ENCODE measurements at places on chromosomes 12 and 14. TPM values are rescaled to one million over a fixed set of nuclear protein-coding genes. Genes with fewer than 3 reads are reported as not detected.

NANOG gene
- 0.32 TPM for total RNA-seq

- peaks cover 2% of the 10 kb centered on the region for H3K4me1 ChIP-seq
- no peaks in the 10 kb centered on the region for H3K27me3 ChIP-seq
- H3K27ac ChIP-seq: no peak overlapping the region
- DNase-seq: no peak
- H3K36me3 ChIP-seq: no peaks in the 10 kb centered on the region
- H3K4me3 ChIP-seq: no peak overlapping the region
Measured at GRCh38 chr14:52802597-52802996, 11.2 kb upstream of the GNPNAT1 start.

DNA sequence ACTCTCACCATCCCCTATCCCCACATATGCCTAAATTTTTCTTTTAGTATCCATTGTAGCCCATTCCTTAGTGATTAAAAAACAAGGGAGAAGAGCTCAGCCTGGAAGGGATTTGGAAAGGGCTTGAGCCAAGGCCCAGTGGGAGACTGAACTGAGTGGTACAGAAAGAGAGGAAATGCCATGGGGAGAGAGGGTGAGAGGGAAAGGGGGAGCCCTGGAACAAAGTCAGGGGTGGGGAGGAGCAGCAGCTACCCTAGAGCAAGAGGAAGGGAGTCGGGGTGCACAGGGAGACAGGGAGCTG is 2.6 kb upstream of the ATN1 start:
- no peaks in the 10 kb centered on the region for H3K36me3 ChIP-seq
- DNase-seq: no peak
- H3K27me3 ChIP-seq: no peaks in the 10 kb centered on the region

DNA sequence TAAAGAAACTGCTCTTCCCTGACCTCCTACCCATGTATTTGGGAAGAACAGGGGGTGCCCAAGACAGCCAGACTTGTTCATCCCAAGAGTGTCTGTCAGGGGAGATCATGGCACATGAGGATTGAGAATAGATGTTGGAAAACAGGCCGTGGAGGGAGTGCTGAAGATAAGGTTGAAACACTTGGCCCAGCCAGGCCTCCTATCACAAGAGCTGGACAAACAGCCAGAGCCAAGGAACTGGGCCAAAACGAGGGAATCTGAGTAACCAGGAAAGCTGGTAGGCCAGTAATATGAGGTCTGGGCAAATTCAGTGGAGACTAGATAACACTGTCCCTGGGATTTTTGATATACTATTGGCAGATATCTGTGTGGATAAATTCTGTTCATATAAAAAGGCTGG is 161.7 kb downstream of the TMX1 start:
- no peaks in the 10 kb centered on the region for H3K36me3 ChIP-seq
- no peak overlapping the region for H3K27ac ChIP-seq
- no peaks in the 10 kb centered on the region for H3K27me3 ChIP-seq
- no peak overlapping the region for H3K4me3 ChIP-seq
- DNase-seq: peak; percentile 58

CABP1 gene
- 3.0 TPM for total RNA-seq

- DNase-seq: no peak
- H3K4me3 ChIP-seq: no peak overlapping the region
- H3K27me3 ChIP-seq: no peaks in the 10 kb centered on the region
- H3K27ac ChIP-seq: no peak overlapping the region
Measured at GRCh38 chr14:55084401-55085059, 33.1 kb downstream of the MAPK1IP1L start.

GRCh38 chr14:68145539-68145938 is 326.0 kb downstream of the RAD51B start:
- DNase-seq: no peak
- peaks cover 10% of the 10 kb centered on the region for H3K4me1 ChIP-seq
- no peaks in the 10 kb centered on the region for H3K27me3 ChIP-seq
- no peaks in the 10 kb centered on the region for H3K36me3 ChIP-seq
- H3K27ac ChIP-seq: no peak overlapping the region

DNA sequence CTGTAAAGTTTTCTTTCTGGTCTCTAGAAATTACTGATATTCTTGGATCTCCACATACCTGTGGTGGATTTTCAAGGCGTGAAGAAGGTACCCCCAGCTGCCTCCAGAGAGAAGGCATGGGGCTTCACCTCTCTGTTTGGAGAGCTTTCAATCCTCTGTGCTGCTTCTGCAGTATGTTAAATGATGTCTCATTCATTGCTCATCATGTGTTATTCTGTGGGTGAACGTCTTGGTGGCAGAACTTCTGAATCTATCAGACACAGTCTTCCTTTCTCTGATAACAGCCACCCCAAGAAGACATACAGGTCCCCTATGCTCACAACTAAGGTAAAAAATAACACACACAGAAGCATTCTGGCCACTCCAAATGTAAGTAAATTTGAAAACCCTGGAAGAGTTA is 221.3 kb upstream of the TMEM260 start:
- H3K27ac ChIP-seq: no peak overlapping the region
- no peaks in the 10 kb centered on the region for H3K36me3 ChIP-seq
- no peaks in the 10 kb centered on the region for H3K4me1 ChIP-seq
- no peak overlapping the region for H3K4me3 ChIP-seq
- DNase-seq: no peak

KERA gene
- not detected for total RNA-seq

DNA sequence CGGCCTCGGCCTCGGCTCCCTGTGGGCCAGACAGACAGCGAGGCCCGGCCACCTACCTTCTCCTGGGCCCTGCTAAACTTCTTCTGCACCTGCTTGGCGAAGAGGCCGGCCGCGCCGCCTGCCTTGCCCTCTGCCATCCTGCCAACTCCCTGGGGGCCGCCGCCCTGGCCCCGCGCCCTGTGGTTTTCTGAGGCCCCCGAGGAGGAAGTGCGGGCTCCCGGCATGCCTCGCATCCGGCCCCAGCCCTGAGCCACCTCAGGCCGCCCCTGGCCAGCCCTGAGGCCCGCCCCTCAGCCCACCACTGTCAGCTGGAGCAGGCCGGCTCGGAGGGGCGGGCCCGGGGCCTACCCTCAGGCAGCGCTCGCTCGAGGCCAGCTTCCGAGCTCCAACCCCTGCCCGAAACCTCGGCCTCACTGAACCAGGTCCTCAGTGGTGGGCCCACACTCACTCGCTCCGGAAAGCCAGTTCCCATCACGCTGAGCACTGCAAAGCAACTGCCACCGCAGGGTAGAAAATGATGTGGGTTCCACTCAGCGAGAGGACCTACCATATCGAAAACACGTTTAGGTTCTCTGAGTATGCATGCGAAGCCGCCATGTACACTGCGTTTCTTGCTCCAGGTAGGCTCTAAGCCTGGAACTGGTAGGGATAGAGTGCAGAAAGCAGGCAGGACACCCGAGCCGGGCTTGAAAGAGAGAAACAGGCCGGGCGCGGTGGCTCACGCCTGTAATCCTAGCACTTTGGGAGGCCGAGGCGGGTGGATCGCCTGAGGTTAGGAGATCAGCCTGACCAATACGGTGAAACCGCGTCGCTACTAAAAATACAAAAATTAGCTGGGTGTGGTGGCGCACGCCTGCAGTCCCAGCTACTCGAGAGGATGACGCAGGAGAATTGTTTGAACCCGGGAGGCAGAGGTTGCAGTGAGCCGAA is at the start of gene BIN2:
BIN2 (minus strand) TSS at position 209 of the 930 bp plus-strand sequence; CDS start at position 137, 72 bp downstream.
- H3K27me3 ChIP-seq: no peaks in the 10 kb centered on the region
- H3K4me1 ChIP-seq: no peaks in the 10 kb centered on the region
- H3K4me3 ChIP-seq: no peak within 1 kb of the TSS
- H3K36me3 ChIP-seq: no peaks in the 10 kb centered on the region
- no peak within 1 kb of the TSS for H3K27ac ChIP-seq

- no peaks in the 10 kb centered on the region for H3K27me3 ChIP-seq
- peak overlapping the region; percentile 96 for H3K27ac ChIP-seq
- DNase-seq: peak; percentile 62
- no peaks in the 10 kb centered on the region for H3K36me3 ChIP-seq
- H3K4me1 ChIP-seq: peaks cover 4% of the 10 kb centered on the region
- peak overlapping the region; percentile 53 for H3K4me3 ChIP-seq
Measured at GRCh38 chr14:90381999-90382451, 14.8 kb upstream of the CALM1 start.

DNA sequence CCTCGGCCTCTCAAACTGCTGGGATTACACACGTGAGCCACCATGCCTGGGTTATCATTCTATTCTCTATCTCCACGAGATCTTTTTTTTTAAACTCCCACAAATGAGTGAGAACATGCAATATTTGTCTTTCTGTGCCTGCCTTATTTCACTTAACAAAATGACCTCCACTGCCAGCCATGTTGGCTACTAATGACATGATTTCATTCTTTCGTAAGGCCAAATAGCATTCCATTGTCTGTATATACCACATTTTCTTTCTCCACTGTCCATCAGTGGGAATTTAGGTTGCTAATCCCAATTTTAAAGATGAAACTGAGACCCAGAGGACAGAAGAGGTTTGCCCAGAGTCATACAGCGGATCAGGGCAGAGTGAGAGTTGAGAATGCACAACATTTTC is 10.9 kb upstream of the TRPV4 start:
- no peaks in the 10 kb centered on the region for H3K27me3 ChIP-seq
- H3K4me1 ChIP-seq: no peaks in the 10 kb centered on the region
- H3K4me3 ChIP-seq: no peak overlapping the region

CISTR gene
- total RNA-seq: not detected

DNA sequence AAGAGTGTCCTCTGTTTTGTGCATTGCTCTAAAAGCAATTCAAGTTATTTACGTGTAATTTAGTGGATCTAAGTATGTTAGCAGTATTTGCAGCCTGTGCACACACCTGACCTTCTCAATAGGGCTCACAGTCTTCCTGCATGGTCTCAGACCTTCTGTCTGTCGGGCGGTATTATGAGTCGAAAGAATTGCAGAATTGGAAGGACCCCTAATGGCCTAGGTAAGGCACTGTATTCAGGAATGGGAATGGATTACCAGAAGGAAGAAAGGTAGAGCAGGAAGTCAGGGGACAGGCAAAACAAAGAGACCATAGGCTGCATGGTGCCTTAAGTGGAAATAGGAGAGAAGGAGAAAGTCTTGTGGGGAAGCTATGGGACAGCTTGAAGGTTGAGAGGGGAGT is 341.6 kb downstream of the VRK1 start:
- no peak overlapping the region for H3K27ac ChIP-seq
- no peaks in the 10 kb centered on the region for H3K4me1 ChIP-seq
- no peak overlapping the region for H3K4me3 ChIP-seq
- H3K36me3 ChIP-seq: no peaks in the 10 kb centered on the region
- no peaks in the 10 kb centered on the region for H3K27me3 ChIP-seq
- no peak for DNase-seq

DNA sequence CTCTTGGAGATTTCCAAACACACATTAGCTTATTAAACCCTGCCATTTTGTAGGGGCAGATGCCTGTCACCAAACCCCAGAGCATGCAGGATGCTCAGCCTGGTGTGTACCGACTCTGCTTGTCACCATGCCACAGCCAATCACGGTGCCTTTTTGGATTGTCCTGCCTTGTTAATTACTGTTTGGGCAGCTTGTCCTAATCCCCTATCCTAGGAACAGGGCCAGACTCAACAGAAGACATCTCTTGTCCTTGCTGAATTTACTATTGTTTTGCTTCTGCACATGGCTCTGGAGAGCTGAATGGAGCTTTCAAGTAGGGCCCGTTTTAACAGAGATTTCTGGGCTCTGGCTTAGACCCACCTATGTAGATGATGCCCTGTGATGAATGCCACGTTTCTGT is 388.5 kb downstream of the AACS start:
- no peak overlapping the region for H3K27ac ChIP-seq
- no peak overlapping the region for H3K4me3 ChIP-seq
- H3K27me3 ChIP-seq: no peaks in the 10 kb centered on the region
- no peaks in the 10 kb centered on the region for H3K4me1 ChIP-seq
- no peaks in the 10 kb centered on the region for H3K36me3 ChIP-seq
- no peak for DNase-seq

DNA sequence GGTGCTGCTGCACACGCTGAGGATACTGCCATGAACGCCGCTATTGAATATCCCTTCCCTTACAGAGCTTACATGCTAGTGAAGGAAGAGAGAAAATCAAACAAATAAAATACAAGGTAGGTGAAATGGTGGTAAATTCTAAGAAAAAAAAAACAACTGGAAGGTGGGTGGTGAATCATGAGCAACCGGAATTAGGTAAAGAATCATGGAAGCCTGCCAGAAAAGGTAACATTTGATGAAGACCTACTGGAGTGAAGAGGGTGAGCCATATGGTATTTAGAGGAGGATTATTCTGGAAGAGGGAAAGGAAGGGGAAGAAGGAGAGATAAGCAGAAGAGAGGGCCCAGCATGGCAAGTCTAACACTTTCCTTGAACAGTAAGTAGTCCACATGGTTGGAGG is 76.1 kb downstream of the LRIG3 start:
- no peaks in the 10 kb centered on the region for H3K27me3 ChIP-seq
- DNase-seq: no peak

DNA sequence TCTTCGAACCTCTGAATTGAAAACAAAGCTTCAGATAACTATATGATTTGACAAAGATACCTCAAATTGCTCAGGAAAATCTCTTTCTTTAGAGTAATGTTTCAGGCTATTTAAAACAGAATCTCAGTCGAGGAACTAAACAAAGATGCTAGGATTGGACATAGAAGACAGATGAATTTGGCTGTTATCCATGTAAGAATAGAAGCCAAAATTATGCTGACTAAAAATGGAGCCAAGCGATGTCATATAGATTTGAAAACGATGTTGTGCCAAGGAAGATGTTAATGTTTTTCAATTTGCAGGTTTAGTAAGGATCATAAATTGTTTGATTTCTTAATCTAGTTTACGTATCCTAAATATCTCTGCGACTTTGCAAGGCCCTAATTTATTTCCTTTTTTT is 295.9 kb downstream of the FOXG1 start:
- H3K27ac ChIP-seq: no peak overlapping the region
- H3K27me3 ChIP-seq: no peaks in the 10 kb centered on the region
- DNase-seq: no peak
- no peak overlapping the region for H3K4me3 ChIP-seq
- no peaks in the 10 kb centered on the region for H3K4me1 ChIP-seq
- no peaks in the 10 kb centered on the region for H3K36me3 ChIP-seq

SLCO1B1 gene
- not detected for total RNA-seq

DNA sequence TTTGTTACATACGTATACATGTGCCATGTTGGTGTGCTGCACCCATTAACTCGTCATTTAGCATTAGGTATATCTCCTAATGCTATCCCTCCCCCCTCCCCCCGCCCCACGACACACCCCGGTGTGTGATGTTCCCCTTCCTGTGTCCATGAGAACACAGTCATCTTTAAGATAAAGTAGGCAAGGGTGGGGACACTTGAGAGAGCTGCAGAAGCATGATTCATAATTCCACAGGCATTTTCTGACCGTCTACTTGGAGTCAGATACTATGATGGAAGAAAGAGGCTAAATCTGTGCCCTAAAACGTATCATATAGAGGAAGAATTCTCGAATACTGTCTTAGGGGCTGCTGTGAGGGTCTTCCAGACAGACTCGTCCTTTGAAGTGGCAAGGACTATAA is 145.9 kb upstream of the VASH1 start:
- DNase-seq: no peak
- H3K27me3 ChIP-seq: peaks cover 3% of the 10 kb centered on the region
- no peak overlapping the region for H3K4me3 ChIP-seq
- no peaks in the 10 kb centered on the region for H3K36me3 ChIP-seq
- no peaks in the 10 kb centered on the region for H3K4me1 ChIP-seq
